ENCODE measurements at places on chromosomes 5 and 9. TPM values are rescaled to one million over a fixed set of nuclear protein-coding genes. Genes with fewer than 3 reads are reported as not detected.
A peak's percentile ranks its signal among the peaks of the same experiment; 100 is the strongest.

DNA sequence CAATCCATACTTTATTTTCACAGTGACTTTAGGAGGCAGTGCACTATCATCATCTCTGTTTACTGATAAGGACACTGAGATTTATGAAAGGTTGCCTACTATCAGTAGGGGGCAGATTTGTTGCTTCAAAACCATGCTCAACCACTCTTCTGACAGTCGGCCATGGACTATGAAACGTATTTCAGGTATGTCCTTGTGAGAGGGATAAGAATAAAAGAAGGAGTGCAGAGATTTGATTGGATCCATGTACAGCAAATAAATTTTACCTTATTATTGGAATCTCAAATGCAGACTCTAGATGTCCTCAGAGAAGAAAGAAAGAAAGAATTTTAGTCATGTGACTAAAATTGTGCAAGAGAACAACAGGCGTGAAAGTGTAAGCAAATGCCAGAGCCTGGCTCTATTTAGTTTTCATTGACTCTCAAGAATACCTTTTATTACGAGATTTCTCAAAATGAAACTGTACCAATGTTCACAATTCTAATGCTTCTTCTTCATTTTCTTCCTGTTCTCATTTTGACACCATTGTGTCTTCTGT is 296.6 kb upstream of the RASA1 start:
- no peak overlapping the region for H3K27ac ChIP-seq
- H3K27me3 ChIP-seq, result no peaks in the 10 kb centered on the region
- no peaks in the 10 kb centered on the region for H3K4me1 ChIP-seq
- no peak overlapping the region for H3K4me3 ChIP-seq
- H3K36me3 ChIP-seq, result no peaks in the 10 kb centered on the region

DNA sequence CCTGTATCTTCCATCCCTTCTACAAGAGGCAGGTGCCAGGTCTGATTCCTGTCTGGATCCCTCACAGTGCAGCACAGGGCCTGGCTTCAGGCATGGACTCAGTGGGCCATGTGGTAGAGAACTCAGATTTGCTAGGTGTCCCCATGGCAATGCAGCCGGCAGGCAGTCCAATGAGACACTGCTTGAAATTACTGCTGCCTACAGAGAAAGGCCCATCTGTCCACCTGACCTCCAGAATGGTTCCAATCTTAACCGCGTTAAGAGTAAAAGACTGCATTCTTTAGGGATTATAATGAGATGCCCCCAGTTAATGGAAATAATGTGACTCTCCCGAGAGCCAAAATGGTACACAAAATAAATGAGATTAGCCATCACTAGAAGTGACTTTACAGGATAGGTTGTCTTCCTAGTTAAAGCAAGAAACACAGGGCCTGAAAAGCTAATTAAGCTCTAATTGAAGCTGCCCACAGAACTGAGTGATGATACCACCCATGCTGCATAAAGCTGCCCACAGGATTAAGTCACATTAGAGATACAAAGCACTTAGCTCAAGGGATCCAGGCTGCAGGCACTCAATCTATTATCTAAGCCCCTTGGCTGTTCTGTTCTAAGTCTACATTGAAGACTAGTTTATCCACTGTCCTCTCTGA is 11.4 kb downstream of the FAM193B start:
- H3K27ac ChIP-seq, result no peak overlapping the region
- no peak for DNase-seq
- H3K36me3 ChIP-seq, result no peaks in the 10 kb centered on the region
- peaks cover 66% of the 10 kb centered on the region for H3K4me1 ChIP-seq

GRCh38 chr5:74321326-74321725 is 319.2 kb downstream of the ENC1 start:
- H3K27me3 ChIP-seq, result no peaks in the 10 kb centered on the region
- no peak overlapping the region for H3K4me3 ChIP-seq
- no peak for DNase-seq
- no peak overlapping the region for H3K27ac ChIP-seq
- H3K36me3 ChIP-seq, result no peaks in the 10 kb centered on the region

- H3K36me3 ChIP-seq, result no peaks in the 10 kb centered on the region
- no peak for DNase-seq
- H3K4me1 ChIP-seq, result no peaks in the 10 kb centered on the region
These were observed 22.6 kb downstream of the STXBP1 start for GRCh38 chr9:127634698-127635097.

DNA sequence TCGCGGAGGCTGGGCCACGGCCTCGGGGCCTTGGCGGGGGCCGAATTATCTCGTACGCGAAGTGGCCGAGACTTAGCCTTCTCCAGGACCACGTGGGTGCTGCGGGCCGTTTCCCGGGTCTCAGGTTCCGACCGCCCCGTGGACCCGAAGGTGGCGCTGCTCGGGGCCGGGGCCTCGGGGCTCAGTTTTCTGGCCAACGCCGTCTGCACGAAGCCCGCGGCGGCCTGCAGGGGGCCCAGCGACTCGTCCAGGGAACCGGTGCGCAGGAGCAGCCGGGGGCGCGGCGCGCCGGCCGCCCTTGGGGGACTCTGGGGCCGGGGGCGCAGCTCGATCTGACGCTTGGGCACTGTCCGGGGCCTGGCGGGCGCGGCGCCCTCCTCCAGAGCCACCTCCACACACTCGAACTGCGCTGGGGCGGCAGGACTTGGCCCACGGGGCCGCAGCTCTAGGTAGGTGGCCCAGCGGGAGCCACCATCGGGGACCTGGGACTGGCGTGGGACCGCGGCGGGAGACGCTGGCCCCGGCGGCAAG is 716 bp downstream of the PROB1 start:
- no peak for DNase-seq
- no peaks in the 10 kb centered on the region for H3K27me3 ChIP-seq
- H3K36me3 ChIP-seq, result no peaks in the 10 kb centered on the region
- peak overlapping the region; percentile 93 for H3K27ac ChIP-seq
- H3K4me1 ChIP-seq, result peaks cover 79% of the 10 kb centered on the region
- peak overlapping the region; percentile 52 for H3K4me3 ChIP-seq

DNA sequence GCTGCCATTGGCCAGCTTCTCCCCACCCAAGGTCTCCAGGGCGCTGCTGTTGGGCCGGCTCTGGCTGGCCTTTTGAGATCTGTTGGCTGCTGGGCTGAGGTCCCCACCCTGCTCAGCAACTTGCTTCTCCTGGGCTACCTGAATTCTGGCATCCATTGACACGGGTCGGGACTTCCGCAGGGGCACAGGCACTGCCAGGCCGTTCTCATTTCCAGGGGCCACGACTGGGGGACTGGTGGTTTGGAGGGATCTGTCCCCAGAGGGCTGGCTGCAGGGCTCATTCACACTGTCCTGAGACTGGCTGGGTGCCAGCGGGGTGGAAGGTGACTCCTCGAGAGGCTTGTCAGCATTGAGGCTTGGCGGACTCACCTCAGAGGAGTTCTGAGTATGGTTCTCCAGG is 87.1 kb upstream of the FBXW11 start:
- no peaks in the 10 kb centered on the region for H3K27me3 ChIP-seq
- no peak overlapping the region for H3K4me3 ChIP-seq
- H3K27ac ChIP-seq, result no peak overlapping the region
- H3K36me3 ChIP-seq, result peaks cover 4% of the 10 kb centered on the region
- H3K4me1 ChIP-seq, result no peaks in the 10 kb centered on the region
- DNase-seq, result no peak

DNA sequence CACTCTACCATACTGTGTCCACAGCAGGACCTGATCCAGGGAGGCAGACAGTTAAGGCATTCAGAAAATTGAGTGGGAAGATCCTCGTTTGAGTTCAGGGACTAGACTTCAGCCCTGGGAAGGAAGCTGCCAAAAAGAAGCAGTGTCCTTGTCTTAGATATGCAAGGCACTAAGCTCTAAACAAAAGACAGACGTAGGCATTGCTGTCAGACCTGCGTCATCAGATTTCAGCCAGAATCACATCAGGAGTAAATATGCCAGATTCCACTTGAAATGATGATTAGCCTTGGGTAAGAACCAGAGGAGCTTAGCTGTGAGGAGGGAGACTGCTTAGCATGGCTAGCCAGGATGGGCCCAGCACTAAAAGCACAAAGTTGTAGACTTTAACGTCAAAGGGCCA is 56.7 kb downstream of the MAMDC2 start:
- no peak overlapping the region for H3K4me3 ChIP-seq
- no peak overlapping the region for H3K27ac ChIP-seq
- DNase-seq, result peak; percentile 77
- no peaks in the 10 kb centered on the region for H3K4me1 ChIP-seq

DNA sequence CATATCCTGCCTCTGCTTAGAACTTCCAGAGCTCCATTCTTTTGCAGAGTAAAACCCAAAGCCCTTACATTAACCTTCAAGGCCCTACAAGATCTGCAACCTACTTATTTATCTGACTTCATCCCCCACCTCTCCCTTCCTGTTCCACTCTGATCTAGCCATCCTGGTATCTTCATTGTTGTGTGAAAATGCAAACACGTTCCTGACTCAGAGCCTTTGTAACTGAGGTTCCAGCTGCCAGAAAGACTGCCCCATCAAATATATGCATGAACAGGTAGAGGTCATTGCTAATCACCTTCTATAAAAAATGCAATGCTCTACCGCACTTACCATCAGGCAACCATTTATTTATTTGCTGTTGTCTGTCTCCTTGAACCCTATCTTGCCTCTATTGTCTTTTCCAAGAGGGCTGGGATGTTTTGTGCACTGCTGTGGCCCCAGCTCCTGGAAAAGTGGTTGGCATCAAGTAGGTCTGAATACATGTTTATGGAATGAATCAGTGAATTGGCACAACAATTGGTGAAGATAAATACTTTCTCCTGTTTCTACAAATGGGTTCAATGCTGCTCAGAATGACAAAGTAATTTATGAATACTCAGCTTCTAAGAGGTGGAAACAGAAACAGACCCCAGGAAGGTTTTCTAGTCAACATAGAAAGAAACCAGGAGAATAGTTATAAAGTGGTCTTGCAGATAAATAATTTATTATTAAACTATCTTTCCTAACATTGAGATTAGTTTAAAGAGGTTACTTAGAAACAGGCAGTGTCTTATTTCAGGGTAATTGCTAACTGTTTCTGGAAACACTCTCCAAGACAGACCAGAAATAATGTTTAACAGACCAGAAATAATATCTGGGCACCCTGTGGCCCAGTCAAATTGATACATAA is 230.6 kb upstream of the CD180 start:
- DNase-seq, result no peak
- no peak overlapping the region for H3K27ac ChIP-seq
- no peak overlapping the region for H3K4me3 ChIP-seq
- H3K4me1 ChIP-seq, result no peaks in the 10 kb centered on the region

DNA sequence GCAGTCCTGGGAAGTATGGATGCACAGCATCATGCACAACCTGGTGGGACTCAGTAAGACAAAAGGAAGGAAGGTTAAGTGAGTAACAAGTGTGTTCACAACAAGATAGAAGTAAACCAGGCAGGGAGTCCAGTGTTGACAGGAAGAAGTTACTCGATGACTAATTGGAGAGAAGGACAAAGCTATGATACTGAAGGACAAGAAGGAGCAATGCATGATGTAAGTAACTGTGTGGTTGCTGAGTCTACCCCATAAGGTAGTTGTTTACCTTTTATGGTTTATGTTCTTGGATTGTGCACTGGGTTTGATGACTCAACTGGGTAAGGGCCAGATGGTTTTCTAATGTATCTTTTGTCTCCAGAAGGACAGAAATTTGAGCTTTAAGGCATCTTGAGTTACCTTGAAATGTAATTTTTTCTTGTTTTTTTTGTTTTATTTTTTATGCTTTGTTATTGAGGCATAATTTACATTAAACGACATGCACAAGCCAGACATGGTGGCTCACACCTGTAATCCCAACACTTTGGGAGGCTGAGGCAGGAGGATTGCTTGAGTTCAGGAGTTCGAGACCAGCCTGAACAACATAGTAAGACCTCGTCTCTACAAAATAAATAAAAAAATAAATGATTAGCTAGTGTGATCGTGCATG is 89.2 kb upstream of the CAST start:
- no peaks in the 10 kb centered on the region for H3K4me1 ChIP-seq
- no peak overlapping the region for H3K4me3 ChIP-seq
- no peaks in the 10 kb centered on the region for H3K36me3 ChIP-seq
- H3K27ac ChIP-seq, result no peak overlapping the region
- DNase-seq, result no peak

DNA sequence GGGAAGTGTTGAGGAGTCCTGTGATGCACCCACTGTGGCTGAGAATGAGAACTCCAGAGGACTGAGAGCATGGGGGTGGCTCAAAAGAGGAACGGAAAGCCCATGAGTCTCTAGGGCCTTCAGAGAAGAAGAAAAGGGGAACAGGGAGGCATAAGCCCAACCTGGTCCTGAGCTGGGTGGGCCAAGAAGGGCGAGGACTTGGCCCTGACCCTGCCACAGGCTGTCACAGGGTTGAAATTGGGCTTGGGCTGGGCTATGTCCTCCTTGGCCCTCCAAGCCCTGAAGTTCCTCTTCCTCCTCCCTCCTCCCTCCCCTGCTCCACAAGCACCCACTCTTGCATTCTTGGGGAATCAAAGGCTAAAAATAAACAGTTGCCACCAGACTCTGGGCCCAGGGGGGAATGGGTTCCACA is 49.3 kb upstream of the PPARGC1B start:
- no peak overlapping the region for H3K4me3 ChIP-seq
- no peaks in the 10 kb centered on the region for H3K27me3 ChIP-seq
- H3K27ac ChIP-seq, result peak overlapping the region; percentile 78

GRCh38 chr5:45271626-45272025 is 424.6 kb downstream of the HCN1 start:
- H3K4me3 ChIP-seq, result no peak overlapping the region
- no peak for DNase-seq
- no peaks in the 10 kb centered on the region for H3K36me3 ChIP-seq

- no peaks in the 10 kb centered on the region for H3K36me3 ChIP-seq
- no peak overlapping the region for H3K27ac ChIP-seq
- H3K27me3 ChIP-seq, result no peaks in the 10 kb centered on the region
- DNase-seq, result no peak
These were observed 167.6 kb downstream of the PDZD2 start for GRCh38 chr5:31806561-31806960.

DNA sequence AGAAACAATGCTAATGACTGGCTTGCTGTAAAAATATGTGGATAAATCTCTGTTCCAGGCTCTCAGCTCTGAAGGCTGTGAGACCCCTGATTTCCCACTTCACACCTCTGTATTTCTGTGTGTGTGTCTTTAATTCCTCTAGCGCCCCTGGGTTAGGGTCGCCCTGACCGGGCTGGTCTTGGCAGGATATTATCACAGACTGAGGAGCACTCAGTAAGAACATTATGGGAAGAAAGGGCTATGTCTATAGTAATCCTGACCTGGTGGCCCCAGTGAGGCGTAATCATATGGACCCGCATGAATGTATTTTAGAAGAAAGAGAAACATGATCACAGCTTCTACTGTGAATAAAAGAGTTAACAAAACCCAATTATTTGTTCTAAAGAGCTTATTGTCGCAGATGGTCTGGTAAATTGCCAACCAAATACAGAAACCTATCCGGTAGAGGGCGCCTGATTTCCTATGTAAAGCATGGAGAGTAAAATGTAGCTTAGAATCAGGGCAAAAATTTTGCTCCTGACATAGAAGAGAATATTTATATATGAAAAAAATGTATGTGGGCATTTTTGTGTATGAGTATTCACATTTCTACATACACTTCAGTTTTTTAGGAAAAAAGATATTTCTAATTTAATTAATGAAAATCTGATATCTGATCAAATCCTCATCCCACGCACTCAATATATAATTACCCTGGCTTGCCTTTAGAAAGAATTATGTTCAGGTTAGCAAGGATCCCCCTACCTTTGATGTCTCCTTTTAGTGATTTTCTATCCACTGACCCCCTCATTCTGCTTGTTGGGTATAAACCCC is 5.8 kb upstream of the IFNA1 start:
- no peak overlapping the region for H3K4me3 ChIP-seq
- no peaks in the 10 kb centered on the region for H3K4me1 ChIP-seq
- no peaks in the 10 kb centered on the region for H3K27me3 ChIP-seq
- no peak overlapping the region for H3K27ac ChIP-seq
- H3K36me3 ChIP-seq, result no peaks in the 10 kb centered on the region
- DNase-seq, result no peak

Gene SLC46A2
- total RNA-seq, result not detected

Gene NMUR2
- total RNA-seq, result not detected

Gene RNF130
- 42.9 TPM for total RNA-seq

Gene LEAP2
- not detected for total RNA-seq

Gene TSSK1B
- not detected for total RNA-seq

Data from right atrium auricular region (tissue), 2 donors.